ENCODE measurements at places on chromosomes 3 and 15.

- peak; percentile 40 for DNase-seq
These were observed 583 bp upstream of the C3orf49 start for GRCh38 chr3:63818282-63819150.

GRCh38 chr15:59917504-59918157 lies 86.5 kb upstream of the FOXB1 start:
- peak; percentile 46 for DNase-seq

DNA sequence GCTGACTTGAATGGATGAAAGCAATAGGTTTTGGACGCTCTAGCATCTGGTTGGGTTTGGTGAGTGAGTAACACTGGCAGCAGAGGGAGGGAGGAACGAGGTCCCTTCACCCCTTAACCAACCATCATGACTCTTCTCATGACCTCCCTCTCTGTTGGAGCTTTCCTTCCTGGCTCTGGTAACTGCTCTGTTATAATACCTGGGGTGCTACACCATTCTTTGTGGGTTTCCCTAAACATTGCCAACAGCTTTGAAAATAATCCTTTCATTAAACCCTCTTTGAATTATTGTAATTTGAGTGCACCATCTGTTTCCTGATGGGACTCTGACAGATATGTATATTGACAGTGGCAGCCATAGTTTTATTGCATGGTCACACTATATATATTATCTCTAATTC lies 146.2 kb upstream of the PTPRG start:
- no peak for DNase-seq

DNA sequence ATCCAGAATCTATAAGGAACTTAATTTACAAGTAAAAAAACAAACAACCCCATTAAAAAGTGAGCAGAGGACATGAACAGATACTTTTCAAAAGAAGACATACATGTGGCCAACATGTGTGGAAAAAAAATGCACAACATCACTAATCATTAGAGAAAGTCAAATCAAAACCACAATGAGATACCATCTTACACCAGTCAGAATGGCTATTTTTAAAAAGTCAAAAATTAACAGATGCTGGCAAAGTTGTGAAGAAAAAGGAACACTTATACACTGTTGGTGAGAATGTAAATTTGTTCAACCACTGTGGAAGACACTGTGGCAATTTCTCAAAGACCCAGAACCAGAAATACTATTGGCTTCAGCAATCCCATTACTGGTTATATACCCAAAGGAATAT lies 830.0 kb upstream of the ALCAM start:
- DNase-seq, result no peak

- no peak for DNase-seq
These were observed 26.8 kb downstream of the LRTM1 start for GRCh38 chr3:54900838-54901591.

DNA sequence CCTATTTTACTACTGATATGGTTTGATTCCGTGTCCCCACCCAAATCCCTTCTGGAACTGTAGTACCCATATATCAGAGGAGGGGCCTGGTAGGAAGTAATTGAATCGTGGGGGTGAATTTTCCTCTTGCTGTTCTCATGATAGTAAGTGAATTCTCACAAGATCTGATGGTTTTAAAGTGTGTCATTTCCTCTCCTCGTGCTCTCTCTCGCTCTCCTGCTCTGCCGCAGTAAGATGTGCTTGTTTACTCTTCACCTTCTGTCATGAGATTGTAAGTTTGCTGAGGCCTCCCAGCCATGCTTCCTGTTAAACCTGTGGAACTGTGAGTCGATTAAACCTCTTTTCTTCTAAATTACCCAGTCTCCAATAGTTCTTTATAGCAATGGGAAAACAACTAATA lies 81.2 kb upstream of the ZBTB20 start:
- no peak for DNase-seq

- no peak for DNase-seq
These were observed 9.5 kb downstream of the HMG20A start for GRCh38 chr15:77430213-77430612.

GRCh38 chr3:89964347-89964746 lies 856.9 kb downstream of the EPHA3 start:
- no peak for DNase-seq

- no peak for DNase-seq
These were observed 23.7 kb upstream of the FBXL22 start for GRCh38 chr15:63573533-63573932.

DNA sequence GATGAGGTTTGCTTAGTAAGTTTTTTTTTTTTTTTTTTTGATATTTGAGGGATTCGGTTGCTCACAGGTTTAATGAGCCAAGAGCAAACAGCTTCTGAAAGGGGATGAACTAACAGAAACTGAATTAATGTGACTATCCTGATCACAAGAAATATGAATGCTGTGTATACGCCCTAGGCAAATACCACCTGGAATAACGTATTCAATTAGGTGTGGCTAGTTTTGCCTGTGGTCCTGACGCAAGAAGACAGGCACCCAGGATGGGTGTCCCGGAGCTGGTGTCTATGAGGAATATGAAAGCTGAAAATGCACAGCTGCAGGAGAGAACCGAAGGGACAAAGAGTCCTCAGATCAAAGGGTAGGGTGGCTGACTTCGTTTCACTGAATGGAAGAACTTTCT lies 14.6 kb downstream of the LSG1 start:
- no peak for DNase-seq

DNA sequence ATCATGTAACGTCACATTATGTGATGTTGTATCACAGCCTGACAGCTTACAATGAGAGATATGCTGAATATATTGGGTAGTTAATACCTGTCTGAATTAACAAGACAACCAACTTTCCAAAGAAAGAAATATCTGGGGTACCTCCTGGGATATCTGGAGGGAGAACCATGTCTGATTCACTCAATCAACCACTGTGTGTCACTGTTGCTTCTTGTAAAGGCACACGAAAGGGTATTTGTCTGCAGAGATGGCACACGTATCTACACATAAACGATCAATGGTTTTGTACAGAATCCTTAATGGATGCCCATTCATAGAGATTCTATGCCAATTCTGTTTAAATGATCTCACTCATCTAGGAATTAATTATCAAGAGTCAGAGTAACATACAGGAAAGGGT lies 252.1 kb upstream of the TMCO5A start:
- no peak for DNase-seq

GRCh38 chr3:150925751-150926201 lies 20.5 kb upstream of the MINDY4B start:
- DNase-seq, result no peak

DNA sequence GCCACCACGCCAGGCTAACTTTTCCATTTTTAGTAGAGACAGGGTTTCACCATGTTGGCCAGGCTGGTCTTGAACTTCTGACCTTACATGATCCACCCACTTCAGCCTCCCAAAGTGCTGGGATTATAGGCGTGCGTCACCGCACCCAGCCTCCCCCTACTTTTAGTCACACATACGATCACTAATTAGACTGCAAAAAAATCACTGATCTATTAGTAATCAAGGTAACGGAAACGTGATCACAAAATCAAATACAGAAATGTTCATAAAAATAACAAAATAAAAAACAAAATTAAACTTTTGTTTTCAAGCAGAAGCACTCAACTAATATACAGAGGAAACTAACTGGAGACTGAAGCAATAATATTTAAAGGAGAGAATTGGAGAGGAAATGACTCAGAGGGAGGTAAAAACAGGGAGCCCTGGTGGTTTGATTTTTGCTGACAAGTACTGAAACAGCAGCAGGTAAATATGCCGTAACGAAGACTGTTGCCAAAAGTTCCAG lies 4.6 kb downstream of the WDR53 start:
- DNase-seq, result no peak

DNA sequence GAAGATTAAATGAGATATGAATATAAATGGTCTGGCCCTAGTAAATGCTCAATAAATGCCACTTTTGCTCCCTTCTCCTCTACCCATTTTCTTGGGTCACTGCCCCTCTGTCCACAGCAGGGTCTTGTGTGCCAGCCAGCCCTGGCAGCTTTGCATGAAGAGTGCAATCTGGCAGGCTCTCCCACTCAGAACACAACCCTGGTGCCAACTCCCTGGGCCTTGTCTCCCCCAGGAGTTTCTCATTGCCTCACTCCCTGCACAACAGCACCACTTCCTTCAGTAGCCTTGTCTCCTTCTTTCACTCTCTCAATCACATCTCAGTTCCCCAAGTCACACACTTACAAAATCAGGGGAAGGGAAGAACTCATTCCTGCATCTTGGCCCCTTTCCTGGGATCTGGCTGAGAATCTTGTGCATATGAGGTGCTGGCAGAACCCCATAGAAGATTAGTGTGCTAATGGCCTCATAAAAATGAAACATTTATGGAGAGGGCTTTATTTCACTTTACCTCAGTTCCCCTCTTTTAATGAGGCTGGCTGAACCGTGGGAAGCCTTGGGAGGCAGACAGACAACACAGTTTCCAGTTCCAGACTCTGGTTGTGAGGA lies 445.9 kb upstream of the PROK2 start:
- DNase-seq, result no peak

GRCh38 chr15:47439146-47440111 lies 277.9 kb upstream of the SEMA6D start:
- no peak for DNase-seq

GRCh38 chr3:160725338-160725737 lies 30.7 kb upstream of the PPM1L start:
- no peak for DNase-seq

DNA sequence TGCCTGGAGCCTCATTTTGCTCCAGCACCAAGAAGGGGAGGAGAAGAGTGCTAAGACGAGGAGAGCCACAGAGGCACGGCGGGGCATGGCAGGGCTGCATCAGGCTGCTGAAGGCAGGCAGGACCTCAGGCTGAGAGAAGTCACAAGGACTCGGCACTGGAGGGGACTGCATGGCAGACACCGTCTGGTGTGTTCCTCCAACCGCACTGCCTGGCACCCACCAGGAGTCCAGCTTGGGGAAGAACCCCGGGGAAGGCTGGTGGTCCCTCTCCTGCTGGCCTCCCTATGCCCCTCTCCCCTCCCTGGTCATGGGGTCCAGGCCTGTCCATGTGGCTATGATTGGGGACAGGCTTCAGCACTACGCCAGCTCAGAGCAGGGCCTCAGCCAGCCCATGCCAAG lies 153.2 kb upstream of the MEF2A start:
- no peak for DNase-seq

DNA sequence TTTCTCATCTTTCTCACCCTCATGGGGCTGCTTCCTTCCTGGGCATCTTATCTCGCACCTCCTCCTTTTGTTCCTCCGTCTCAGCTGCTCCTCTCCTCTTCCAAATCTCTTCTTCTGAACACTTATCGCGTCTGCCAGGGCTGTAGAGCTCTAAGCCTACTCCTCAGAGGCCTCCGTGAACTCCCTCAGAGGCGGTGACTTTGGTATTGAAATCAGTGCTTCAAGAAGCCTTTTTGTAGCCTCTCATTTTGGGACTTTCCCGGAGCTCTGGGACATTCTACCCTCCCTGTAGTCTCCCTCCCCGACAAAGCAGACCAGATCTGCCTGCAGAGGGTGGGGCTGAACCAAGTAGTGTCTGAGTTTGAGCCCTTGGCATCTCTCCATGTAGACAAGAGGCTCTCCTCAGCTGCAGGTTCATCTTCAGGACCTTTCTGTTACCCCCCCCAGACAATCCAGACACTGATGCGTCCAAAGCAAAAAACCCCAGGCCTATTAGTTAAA lies 17.5 kb upstream of the CPNE9 start:
- DNase-seq, result no peak

DNA sequence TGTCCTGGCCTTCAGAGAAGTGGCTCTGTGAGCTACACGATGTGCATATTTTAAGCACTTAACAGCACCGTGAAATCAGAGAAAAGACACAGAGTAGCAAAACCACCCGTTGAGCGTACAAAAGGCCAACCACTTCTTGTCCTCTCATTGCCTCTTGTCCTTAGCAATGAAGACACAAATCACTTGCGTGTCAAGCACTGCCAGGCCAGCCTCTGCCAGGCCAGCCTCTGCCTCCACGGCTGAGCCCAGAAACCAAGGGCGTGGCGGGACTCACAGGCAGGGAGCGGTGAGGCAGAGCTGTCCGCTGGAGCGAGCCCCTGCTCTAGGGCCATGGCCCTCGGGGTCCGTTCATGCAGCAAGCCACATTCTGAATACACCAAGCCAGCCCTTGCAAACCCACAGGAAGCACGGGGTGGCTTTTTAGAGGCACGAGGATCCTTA lies 4.0 kb downstream of the MUC4 start:
- no peak for DNase-seq

DNA sequence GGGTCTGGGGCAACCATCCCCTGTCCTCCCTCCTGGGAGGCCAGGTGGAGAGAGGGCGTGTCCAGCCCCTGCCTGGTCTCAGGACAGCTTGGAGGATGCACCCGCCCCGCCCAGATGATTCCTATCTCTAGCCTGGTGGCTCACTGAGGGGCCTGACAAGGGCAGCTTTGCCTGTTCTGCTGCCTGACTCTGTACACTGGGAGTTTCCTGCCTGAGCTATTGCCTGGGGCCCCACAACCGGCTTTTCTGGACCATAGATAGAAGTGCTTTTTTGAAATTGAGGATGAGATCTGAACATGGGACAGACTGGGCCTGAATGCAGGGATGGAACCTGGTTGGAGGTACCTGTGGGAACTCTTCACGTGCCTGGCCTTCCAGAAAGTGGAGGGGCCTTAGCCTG lies 751 bp upstream of the PLA2G4E start:
- no peak for DNase-seq

DNA sequence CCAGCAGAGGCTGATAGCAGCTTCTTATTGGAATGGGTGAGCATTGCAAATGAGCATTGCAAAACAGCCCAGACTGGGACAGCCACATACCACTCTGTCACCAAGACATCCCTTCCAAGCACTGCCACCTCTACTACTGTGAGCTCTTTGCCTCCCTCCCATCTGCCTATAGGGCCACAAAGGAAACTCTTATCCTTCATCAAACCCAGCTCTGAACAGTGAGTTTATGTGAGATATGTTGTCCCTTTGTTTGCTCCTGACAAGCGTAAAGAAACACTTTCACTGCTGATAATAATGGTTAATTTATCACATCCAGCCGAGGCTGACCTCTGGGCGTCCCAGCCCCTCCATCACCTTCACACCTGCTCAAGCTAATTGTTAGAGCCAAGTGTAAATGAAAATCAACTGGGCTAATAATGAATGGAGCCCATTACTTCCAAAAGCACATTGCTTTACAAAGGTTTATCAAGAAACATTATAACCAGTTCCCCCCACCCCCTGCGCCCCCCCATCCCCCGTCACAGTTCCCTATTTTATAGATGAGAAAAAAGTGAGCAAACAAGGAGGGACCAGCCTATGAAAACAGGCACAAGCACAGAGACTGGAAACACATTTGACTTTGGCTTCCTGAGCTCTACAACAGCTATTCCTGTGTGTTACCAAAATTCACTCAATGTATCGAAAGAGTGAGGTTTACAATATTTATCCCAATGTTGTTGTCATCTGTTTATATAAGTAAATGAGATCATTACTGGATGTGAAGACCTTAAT lies 146.3 kb downstream of the ANXA2 start:
- DNase-seq, result no peak

- DNase-seq, result no peak
These were observed 580.0 kb downstream of the ZNF385D start for GRCh38 chr3:21170964-21171363.

DNA sequence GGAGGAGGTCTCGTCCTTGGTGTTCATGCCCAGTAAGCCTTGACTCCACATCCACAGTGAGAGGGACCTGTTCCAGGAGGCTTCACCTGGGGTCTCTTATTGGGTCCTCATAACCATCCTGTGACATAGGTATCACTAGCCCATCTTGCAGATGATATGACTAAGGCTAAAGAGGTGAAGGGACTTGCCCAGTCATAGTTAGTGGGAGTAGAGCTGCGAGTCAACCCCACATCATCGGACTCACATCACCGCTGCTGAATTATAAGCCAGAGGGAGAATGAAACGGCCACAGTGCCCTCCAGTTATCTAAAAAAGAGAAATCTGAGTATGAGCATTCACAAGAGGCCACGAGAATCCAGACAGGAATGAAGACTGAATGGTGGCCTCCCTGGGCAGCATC lies 66.0 kb downstream of the MESD start:
- DNase-seq, result no peak
